Activated CD4-positive, alpha-beta T cell treated with anti-CD3 and anti-CD28 coated beads for 48 hours (primary cell): ENCODE measurements at places on chromosomes 3 and 15.

GRCh38 chr3:190582667-190583066 lies 68.8 kb downstream of the IL1RAP start:
- no peak for DNase-seq

DNA sequence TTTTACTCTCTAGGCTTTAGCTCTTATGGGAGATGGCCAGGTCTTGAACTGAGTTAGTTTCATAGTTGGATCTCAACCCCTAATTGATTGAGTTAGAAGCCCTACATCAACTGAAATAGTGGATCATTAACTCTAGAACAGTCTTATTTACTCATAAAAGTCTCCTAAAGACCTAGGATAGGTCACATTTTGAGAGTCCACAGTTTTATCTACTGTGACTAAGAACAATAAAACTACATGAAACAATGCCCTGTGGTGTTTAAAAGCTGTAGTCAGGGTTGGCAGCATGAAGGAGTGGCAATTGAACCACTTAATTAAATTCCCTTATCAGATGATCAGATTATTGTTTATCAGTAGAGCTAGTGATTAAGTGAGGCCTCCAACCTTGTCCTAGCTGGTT lies 22.2 kb upstream of the IDH2 start:
- no peak for DNase-seq

DNA sequence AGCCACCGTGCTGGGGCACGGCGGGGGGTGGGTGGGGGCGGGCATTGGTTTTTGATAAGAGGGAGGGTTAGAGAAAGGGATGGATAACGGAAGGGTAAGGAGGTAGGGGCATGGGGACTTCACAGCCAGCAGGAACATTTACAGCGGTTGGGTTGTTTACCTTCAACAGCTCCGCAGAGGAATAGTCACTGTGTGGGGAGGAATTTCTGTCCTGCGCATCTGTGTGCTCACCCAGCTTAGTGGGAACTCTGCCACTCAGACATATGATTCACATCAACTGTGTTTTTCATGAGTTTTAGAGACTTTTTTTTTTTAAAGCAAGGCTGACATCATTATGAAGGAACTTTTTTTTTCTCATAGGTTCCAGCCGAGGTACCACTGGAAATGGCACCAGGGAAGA lies 19.6 kb downstream of the CHRD start:
- DNase-seq, result no peak

DNA sequence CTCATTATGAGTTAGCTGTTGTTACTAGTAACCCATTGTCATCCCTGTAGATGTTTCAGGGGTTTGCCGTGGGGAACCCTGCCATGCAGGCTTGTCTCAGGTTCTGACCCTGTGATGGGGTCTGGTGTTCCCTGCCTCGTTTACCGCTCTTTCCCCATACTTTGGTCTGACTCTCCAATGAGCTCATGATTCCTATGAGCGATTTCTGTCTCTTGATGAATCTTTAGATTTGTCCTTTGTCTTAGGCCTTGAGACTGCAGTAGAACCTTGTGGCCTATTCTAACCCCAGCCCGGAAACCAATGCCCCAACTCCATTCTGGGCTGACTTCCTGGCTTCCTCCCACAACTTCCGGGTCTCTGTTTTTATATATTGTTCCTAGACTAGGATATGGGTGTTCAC lies 11.3 kb upstream of the IQGAP1 start:
- DNase-seq, result peak; percentile 58

GRCh38 chr15:69091654-69092053 lies 68.8 kb upstream of the GLCE start:
- DNase-seq, result no peak

DNA sequence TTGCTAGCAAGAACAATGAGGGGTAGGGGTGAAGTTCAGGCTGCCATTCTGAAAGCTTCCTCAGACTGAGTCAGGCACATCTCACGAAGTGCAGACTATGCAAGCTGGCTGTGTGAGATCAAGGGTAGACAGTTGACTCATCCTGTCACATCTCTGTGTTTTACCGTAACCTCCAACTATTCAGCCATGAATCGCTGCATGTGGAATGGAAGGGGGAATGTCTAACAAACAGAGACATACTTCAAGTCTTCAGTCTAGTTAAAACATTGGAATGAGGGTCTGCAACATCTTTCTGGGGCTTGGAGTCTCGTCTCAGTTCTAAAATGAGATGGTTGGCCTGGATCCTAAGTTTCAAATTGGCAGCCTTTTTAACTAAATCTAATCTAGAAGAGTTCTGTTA lies 25.9 kb downstream of the AGTR1 start:
- no peak for DNase-seq

DNA sequence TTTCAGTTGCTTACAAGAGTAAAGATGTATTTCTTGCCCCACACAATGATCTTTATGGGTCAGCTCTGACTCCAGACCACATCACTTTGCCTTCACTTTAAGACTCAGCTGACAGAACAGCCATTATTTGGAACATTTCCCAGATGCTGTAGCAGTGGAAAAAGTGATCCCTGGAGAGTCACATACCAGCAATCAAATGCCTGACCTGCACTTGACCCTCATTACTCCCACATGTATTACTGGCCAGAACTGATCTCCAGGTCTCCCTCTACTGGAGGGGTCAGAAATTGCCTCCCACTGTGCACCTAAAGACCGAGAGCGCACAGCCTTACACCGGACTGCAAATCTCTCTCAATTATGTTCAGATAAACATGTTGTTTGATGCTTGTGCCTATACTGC lies 88.6 kb upstream of the ZNF385D start:
- DNase-seq, result no peak

DNA sequence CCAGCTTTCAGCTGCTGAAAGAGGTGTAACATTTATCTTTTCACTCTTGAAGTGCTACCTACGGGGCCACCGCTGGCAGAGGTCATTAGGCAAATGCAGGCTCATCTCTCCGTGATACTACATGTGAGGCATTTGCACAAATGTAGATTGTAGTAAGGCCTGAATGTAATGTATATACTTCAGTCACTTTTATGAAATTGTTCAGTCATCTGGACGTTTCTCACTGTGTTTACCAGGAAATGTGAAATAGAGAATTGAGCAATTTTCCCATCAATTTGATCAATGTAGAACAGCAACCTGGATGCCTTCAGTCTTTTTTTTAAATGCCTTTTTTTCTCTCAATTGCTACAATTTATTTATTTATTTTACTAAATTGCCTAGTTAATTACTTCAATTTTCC lies 368.3 kb upstream of the AZI2 start:
- no peak for DNase-seq

DNA sequence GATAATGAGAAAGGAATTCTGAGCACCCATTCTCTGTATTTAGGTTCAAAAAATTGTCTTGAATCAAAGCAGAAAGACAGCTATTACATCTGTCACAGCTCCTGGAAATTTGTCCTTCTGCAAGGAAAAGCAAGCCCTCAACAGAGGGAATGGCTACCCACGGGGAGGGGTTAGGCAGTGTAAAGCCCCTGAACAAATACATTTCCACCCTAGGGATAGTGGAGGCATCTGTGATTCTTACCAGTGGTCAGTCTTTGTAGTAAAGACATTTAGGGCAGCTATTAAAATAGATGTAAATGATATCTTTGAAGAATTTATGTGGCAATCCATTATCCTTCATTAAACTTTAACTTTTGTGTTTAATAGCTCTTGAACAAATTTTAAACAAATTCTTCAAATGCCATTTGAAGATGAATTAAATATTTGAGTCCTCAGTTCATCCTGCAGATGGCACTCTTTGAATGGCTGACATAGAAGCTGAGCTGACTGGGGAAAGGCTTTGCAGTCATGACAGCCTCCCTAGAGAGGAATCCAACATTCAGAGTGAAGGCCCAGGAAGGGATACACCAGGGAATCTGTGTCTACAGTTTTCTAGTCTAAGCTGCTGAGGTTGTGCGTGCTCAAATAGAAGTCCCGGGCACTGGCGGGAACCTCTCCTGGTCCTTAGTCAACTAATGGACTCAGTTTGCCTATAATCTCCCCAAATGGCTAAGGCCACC lies 359.7 kb upstream of the ROPN1 start:
- DNase-seq, result no peak

- DNase-seq, result no peak
These were observed 14.1 kb downstream of the BBS4 start for GRCh38 chr15:72700076-72700475.

DNA sequence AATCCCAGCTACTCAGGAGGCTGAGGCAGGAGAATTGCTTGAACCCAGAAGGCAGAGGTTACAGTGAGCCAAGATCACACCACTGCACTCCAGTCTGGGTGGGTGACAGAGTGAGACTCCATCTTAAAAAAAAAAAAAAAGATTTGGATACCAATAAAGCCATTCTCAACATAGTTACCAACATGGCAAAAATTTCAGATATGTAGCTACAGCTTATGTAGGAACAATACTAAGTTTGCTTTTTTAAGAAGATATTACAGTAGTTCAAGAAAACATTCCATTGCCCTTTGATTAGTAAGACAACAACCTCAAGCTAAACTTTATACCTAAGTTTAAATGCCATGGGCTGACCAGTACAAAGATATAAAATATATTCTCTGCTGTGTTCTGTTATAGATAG lies 34.4 kb downstream of the ZNF106 start:
- no peak for DNase-seq

GRCh38 chr3:68033867-68034266 lies 379.5 kb upstream of the SUCLG2 start:
- no peak for DNase-seq

GRCh38 chr15:75455424-75455981 lies 4.0 kb upstream of the SIN3A start:
- peak; percentile 93 for DNase-seq

DNA sequence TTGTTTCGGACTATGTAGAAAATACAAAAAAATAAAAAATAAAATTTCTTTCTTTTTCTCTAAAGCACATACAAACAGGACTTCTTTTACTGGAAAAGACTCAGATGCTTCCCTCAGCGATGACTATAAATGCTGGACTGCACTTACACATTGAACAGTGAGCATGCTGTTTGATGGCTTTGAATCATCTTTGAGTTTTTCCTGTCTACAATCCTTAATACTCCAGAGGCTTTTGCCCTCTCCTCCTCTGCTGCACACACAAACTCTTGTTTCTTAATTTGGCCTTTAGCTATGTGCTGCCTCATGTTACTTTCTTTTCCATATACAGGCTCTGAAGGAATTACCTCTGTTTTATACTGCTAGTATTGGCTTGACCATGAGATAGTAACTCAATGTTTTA lies 575.1 kb downstream of the EPHA3 start:
- DNase-seq, result no peak

- no peak for DNase-seq
These were observed 93.2 kb downstream of the CMSS1 start for GRCh38 chr3:99910752-99911290.

DNA sequence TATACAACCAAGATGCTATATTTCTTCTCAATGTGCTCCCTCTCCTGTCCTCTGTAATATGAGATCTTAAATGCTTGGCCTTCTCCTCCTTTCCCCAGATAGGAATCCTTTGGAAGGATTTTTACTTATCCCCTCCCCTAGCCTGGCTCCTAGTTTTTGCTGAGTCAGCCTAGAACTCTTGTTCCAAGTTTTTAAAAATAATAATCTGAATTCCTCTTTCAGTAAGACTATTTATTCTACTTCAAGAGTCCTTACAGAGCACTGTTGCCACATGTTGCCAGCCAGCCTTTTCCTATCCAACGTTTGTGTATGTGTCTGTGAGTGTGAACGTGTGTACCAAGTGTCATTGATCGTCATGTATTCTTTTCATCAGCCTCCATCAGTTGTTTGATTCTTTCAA lies 11.0 kb upstream of the KCNMB2 start:
- DNase-seq, result no peak

- DNase-seq, result no peak
These were observed 74.6 kb upstream of the LEKR1 start for GRCh38 chr3:156751461-156752025.

GRCh38 chr3:115350606-115351005 lies 203.5 kb upstream of the ZBTB20 start:
- no peak for DNase-seq

- no peak for DNase-seq
These were observed 151.3 kb downstream of the NR1I2 start for GRCh38 chr3:119933207-119933606.

DNA sequence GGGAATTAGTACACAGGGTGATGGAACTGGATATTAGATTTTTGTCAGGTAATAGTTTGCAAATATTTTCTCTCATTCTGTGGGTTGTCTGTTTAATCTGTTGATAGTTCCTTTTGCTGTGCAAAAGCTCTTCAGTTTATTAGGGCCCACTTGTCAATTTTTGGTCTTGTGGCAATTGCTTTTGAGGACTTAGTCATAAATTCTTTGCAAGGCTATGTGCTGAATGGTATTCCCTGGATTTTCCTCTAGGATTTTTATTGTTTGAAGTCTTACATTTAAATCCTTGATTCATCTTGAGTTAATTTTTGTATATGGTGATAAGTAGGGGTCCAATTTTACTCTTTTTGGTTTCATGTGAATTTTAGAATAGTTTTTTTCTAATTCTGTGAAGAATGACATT lies 111.3 kb downstream of the ARRDC4 start:
- DNase-seq, result no peak

GRCh38 chr15:85692873-85693272 lies 101.9 kb downstream of the KLHL25 start:
- peak; percentile 23 for DNase-seq

DNA sequence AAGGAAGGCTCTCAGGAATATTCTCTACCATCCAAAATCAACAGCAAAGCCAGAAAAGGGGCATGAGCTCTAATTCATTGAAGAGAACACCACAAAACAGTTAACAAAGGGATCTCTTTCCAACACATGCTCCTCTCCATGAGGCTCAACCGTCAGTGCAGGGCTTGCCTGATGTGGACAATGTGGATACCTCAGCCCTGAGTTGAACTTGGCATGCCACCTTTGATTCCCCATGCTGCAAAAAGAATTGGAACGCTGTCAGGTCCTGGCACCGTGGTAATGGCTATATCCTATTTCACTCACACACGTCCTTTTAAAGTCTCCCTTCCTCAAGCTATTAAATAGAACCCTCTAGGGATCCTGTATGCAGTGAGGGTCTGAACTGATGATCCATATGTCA lies 30.7 kb upstream of the IP6K2 start:
- DNase-seq, result no peak

- DNase-seq, result no peak
These were observed 201.1 kb upstream of the LPP start for GRCh38 chr3:187952849-187953248.

GRCh38 chr15:70435872-70436271 lies 327.5 kb downstream of the UACA start:
- DNase-seq, result no peak

- no peak for DNase-seq
These were observed 14.4 kb upstream of the XXYLT1 start for GRCh38 chr3:195285372-195285771.

GRCh38 chr3:35383216-35383615 lies 256.1 kb upstream of the ARPP21 start:
- DNase-seq, result no peak

- DNase-seq, result peak; percentile 83
These were observed 101.5 kb downstream of the FBLN2 start for GRCh38 chr3:13650210-13651056.

GRCh38 chr15:89917442-89918101 lies 4.8 kb upstream of the ARPIN start:
- no peak for DNase-seq
